ENCODE measurements at places on chromosomes 5 and 9.

DNA sequence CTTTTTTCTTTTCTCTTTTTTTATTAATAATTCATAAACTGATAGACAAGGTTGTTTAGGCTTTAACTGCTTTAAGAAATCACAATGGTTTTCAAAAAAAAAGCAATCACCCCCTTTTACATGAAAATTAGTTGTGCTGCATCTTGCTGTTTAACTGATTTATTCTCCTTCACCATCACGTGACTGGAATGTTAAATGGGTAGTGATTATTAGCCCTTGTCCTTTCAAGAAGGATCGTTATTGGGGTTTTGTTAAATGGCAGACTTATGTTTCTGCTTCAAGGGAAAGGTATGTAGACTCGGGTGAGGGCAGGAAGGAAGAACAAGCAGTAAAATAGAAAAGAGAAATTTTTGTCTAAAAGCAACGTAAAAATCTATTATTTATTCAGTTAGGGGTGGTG lies 175.6 kb upstream of the TLE4 start:
- no peak for DNase-seq

GRCh38 chr5:106860398-106861044 lies 810.2 kb downstream of the EFNA5 start:
- DNase-seq = no peak

DNA sequence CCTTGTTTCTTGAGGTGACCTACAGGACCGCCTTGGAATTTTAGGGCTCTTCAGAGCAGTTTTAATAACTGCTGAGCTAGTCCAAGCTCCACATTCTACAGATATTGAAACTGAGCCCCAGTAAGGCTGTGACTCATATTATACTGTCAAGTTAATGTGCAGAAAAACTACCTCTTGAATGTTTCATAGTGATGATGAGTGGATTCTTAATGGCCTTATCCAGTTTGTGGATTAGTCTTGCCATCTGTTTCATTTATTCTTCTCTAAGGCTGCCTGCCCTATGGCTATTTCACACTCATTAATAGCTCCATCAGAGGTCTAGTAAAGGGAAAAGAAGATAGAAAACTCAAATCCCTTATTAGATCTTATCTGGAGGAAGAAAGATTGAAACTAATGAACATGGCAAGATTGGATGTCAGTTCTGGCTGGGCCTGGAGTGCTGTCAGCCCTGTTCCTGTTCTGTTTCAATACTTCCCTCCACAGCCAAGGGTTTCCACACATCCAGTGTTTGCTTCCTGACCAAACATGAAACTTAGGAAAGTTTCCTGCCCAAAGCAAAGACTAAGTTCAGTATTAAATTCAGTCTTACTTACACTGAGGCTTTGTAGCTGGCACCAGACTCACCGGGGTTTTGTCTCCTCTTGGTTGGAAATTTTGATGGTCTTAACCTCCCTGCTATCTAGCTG lies 215.6 kb upstream of the DMAC1 start:
- DNase-seq = no peak

DNA sequence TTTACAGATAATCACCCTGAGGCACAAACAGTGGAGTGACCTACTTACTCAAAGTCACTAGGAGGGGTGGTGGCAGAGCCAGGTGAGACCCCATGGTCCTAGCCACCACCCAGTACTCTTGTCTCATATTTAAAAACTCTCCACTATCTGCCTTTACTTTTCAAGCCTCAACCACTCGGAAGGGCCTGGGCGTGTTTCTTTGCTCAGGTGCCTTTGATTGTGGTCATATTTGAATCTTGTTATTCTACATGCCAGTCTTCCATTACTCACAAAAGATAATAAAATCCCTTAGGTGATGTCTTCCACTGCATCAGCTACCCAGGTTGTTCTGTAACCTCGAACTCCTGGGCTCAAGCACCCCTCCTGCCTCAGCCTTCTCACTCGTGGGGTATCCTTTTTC lies 20.7 kb upstream of the TRIM36 start:
- no peak for DNase-seq

DNA sequence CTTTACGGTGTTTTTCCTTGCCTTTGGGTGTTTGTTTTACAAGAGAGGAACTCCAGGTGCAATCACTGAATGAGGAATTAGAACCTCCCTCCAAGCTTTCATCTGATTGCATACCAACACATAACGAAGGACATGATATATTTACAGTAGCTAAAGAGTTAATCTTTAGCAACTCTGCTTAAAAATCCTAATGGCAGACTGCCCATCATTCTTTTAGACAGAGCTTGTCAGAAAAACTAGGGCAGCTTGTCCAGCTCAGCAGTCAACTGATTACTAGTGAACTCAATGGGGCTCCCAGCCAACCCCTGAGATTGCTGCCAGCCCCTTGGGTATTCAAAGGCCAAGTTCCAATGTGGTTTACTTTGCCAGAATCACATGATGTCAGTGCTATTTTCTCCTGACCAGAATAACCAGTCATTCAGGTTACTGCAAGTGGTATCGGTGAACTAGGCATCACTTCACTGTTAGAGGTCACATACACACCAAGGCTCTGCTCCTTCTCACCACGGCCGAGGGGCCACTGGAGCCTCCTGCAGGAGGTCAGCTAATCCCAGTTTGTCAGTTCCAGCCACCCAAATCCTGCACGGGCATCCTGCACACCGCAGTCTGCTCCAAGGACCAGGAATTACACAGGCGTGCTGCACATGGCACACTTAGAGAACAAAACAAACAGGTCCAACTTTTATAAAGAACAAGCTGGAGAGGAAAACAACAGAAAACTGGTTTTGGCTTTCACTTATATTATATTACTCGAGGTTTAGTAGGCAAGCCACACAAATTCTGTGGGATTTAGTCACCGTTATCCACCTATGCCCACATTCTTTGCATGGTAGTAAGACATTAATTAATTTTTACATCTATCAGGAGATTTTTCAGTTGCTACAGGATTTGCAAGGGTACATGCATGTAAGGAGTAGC lies 62.5 kb downstream of the NFIB start:
- DNase-seq = no peak

GRCh38 chr5:50299896-50300295 lies 141.2 kb downstream of the EMB start:
- DNase-seq = no peak

GRCh38 chr9:70020217-70020616 lies 23.4 kb upstream of the MAMDC2 start:
- no peak for DNase-seq

GRCh38 chr5:102857076-102857818 lies 102.1 kb downstream of the PAM start:
- DNase-seq = no peak

- no peak for DNase-seq
These were observed 593 bp downstream of the BRD3OS start for GRCh38 chr9:134025606-134026541.

GRCh38 chr9:107222020-107222522 lies 61.0 kb upstream of the RAD23B start:
- DNase-seq = no peak

DNA sequence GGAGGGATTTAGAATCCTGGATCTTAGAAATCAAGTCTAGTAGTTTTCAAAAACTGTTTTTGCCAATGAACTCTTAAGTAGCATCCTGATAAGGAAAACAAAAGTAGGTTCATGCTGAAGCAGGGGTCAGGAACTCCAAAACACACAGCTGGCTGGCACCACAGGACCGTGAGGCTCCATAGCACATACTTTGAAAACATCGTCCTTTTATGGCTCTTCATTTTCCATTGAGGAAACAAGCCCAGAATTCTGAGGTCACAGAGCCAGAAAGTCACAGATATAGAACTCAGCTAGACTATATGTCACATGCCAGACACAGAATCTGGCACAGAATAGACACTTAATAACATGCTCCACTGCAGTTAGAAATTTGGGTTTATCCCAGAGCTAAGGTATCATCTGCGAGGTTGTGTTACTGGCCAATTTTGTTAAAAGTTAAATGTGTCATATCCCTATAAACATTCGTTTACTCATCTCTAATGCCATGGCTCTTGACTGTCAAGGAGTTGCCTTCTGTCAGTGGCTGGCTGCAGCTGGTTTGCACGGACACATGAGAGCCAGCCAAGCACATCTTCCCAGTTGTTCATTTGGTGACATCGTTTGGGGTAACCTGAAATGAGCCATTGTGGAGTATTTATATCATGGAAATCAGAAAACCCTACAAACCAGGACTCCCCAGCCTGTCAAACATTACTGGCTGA lies 58.8 kb downstream of the FAM78A start:
- no peak for DNase-seq

- no peak for DNase-seq
These were observed 135.4 kb upstream of the CKMT2 start for GRCh38 chr5:81097713-81098112.

- no peak for DNase-seq
These were observed 34.1 kb downstream of the LAMC3 start for GRCh38 chr9:131043087-131043486.

GRCh38 chr5:95449460-95449859 lies 58.3 kb downstream of the FAM81B start:
- no peak for DNase-seq

DNA sequence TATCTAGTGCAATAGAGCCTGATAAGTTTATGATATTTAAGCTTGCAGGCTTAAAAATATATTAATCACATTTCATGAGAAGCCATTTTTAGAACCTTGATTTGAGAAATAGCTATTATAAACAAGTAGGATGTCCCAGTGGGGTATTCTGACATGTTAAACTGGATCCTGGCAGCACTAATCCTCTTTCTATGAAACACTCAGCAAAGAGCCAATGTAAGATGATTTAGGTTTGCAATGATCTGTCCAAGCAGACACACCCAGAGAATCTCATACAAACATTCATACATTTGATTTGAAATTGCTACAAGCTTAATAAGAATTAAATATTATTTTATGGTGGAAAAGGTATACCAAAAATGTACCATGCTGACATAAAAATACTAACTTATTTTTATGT lies 86.5 kb downstream of the ERP44 start:
- no peak for DNase-seq

GRCh38 chr5:157050050-157050449 lies 8.9 kb downstream of the HAVCR1 start:
- no peak for DNase-seq

GRCh38 chr5:152170350-152170749 lies 234.7 kb downstream of the NMUR2 start:
- no peak for DNase-seq

- DNase-seq = no peak
These were observed 21.5 kb upstream of the CAST start for GRCh38 chr5:96640696-96641095.

- no peak for DNase-seq
These were observed 90.6 kb downstream of the PHF2 start for GRCh38 chr9:93667006-93667405.

- no peak for DNase-seq
These were observed 46.8 kb upstream of the DHFR start for GRCh38 chr5:80701597-80701996.

DNA sequence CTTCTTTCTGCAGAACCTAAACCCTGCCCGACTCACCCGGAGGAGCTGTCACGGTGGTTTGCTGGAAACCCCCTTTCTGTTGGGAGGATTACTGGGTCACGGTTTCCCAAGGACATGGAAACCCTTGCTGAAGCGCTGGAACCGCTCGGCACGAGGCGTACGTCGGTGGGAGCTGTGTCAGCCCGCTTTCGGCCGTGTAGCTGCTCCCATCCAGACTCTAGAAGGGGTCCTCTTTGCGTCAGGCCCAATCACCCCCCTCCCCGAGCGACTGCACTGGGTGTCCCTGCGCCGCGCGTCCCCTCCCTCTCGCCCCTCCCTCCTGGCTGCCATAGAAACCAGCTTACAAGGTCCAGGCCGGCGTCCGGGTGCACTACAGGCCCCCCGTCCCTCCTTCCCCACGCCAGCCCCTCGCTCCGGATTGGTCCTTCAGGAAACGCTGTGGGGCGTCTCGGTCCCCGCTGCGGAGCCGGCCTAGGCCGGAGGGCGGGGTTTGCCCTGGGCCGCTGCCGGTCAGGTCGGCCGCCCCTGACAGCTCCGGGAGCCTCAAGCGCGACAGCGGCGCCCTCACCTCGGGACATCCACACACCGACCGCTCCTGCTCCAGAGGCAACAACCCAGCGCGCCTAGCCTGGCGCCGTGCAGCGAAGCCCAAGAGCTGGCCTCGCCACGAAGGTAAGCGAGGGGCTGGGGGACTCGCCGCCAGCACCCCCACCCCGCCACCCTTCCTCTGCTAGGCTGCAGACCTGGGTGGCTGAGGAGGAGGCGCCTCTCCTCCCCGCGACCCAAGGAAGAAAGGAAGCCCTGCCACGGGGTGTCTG lies at the start of gene NIM1K:
Gene NIM1K, plus strand, starts transcription at position 486 of the 818 bp plus-strand sequence. CDS start 53,551 bp downstream, outside the sequence.
- peak; percentile 43 for DNase-seq

- no peak for DNase-seq
These were observed 75.8 kb downstream of the KIAA1958 start for GRCh38 chr9:112562235-112562958.

- no peak for DNase-seq
These were observed 35.8 kb downstream of the RASGEF1C start for GRCh38 chr5:180173198-180173544.

GRCh38 chr9:128877852-128878251 lies 3.9 kb downstream of the KYAT1 start:
- no peak for DNase-seq

DNA sequence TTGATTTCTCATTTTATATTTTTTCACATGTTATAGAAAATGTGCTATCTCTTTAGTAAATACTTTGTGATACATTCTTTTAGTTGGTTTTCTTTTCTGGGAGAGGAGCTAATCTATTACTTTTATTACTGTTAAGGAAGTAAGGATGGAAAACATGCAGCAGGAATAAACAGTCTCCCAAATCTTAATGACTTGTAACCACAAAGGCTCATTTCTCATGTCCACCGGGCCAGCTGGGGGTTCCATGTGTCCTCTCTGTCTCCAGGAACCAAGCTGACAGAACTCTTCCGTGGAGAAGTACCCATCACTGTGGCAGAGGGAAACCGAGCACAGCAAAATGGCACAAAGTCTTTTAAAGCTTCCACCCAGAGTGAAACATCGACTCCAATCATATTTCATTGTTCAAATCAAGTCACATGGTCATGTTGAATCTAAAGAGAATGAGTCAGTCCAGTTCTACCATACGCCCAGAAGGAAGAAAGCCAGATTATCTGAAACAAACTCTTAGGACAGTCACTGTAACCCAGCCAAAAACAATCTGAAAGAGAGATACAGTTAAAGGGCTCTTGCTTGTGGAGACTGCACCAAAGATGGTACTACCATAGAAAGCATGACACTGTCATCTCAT lies 97.1 kb upstream of the CDH6 start:
- no peak for DNase-seq

- DNase-seq = no peak
These were observed 224.3 kb downstream of the GRIA1 start for GRCh38 chr5:153714798-153715197.

DNA sequence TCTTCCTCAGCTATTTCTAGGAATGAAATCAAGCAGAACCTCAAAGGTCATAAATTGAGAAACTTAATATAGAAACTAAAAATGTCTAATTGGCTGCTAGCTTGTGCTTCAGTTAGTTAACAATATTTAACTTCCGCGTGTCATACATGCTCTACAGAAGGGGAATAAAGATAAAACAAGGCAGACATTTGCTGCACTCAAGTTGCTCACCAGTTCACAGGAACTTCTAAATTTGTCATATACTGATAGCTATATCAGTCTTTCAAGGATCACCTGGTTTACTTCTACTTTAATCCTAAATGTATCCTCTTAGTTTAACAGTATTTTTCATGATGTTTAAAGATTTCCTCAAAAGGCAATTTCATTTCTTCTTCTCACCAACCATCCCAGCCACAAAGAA lies 8.4 kb downstream of the CCNH start:
- DNase-seq = no peak

- no peak for DNase-seq
These were observed 36.2 kb upstream of the IFNK start for GRCh38 chr9:27487927-27488326.

- no peak for DNase-seq
These were observed 61.5 kb downstream of the FXN start for GRCh38 chr9:69097064-69097463.

GRCh38 chr5:160448886-160449285 lies 27.2 kb downstream of the PTTG1 start:
- no peak for DNase-seq

Data from NCI-H1694 treated with DMSO at 0.1 percent for 48 hours (cell line).